ENCODE measurements at places on chromosomes 6 and 20.

- DNase-seq: no peak
Observed at GRCh38 chr6:142406131-142406530, 104.3 kb downstream of the ADGRG6 start.

DNA sequence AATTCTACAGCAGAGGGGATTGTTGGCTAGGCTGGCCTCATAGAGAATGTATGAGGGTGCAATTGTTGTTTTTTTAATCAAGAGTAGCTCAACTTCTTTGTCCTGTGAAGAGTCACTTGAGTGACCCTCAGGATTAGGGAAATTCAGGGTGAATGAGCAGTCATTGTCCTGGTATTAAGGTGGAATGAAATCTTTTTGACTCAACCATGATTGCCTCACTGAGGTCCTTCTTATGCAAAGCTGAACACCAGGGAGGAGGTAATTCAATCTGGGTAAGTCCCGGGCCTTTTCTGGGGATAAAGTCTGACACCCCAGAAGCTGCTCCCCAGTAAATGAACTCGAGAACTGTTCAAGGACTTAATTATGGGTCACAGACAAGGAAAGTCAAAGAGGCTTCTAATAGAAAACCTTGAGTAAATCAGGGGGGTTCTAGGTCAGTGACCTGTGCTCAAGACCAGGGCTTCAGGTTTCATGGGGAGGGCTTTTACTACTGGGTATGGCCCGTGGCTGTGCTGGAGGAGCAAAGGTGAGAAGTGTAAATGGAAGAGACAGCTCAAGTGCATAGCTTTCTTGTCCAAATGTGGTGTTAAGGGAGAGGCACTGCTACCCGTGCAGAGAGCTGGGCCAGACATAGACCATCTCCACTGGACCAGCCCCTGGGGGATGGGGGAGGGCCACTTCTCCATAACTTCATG, 25.3 kb upstream of the ZBTB24 start:
- no peak for DNase-seq

DNA sequence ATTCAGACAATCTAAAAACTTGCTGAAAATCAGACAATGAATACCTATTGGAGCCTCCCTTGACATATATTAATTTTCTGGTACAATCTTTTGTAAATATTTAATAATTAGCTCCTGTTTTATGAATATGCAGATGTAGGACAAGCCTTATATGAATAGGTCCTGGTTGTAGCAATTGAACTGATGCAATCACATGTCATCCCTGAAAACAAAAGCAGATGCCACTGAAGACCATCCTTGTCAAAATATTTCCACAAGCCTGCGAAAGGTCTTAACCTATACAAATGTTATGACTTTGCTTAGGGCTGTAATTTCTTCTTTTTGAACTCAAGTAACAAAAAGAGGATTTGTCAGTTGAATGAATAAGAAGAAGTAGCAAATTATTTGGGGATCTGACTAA, 722.1 kb downstream of the EYS start:
- DNase-seq: no peak

DNA sequence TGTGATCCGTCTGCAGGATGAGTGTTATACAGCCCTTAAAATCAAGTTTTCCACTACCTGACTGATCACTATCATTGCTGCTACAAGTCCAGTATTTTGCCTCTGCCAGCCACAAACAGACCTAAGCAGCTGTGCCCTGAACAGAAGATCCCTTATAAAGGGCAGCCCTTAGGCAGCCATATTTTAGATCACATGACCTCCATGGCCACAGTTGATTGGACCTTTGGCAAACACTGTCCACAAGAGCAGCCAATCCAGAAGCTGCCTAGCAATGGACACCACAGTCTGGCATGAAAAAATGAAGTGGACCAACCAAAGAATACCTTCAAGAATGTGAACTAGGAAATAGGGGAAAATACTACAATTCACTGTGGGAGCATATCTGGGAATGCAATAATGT, 50.8 kb downstream of the MC3R start:
- DNase-seq: no peak

GRCh38 chr6:15690510-15690909, 27.7 kb upstream of the DTNBP1 start:
- DNase-seq: no peak

DNA sequence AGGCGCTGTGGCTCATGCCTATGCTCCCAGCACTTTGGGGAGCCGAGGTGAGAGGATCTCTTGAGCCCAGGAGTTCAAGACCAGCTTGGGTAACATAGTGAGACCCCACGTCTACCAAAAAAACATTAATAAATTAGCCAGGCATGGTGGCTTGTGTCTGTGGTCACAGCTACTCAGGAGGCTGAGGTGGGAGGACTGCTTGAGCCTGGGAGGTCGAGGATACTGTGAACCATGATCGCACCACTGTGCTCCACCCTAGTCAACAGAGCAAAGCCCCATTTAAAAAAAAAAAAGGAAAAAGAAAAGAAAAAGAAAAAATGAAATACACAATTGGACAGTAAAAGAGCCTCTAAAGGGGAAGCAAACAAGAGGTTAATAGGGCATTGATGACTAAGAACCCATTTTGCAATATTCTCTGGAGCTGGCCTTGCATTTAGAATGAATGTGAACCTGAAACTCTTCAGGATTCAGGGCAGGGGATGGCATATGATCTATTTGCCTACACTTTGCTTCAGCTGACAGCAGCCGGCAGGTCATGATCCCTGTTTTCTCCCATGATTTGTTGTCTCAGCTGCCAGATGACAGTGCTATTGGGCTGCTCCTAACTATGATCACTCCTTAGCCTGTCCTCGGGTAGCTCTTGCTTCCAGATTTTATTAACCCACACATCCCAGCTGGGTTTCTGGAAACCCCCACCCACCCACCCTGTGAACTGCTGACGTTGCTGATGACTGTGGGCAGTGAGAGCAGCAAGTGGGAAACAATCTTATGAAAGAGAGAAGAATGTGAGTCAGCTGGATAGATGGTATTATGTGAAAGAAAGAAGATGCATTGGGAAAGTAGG, 83.8 kb upstream of the ELOVL5 start:
- no peak for DNase-seq

DNA sequence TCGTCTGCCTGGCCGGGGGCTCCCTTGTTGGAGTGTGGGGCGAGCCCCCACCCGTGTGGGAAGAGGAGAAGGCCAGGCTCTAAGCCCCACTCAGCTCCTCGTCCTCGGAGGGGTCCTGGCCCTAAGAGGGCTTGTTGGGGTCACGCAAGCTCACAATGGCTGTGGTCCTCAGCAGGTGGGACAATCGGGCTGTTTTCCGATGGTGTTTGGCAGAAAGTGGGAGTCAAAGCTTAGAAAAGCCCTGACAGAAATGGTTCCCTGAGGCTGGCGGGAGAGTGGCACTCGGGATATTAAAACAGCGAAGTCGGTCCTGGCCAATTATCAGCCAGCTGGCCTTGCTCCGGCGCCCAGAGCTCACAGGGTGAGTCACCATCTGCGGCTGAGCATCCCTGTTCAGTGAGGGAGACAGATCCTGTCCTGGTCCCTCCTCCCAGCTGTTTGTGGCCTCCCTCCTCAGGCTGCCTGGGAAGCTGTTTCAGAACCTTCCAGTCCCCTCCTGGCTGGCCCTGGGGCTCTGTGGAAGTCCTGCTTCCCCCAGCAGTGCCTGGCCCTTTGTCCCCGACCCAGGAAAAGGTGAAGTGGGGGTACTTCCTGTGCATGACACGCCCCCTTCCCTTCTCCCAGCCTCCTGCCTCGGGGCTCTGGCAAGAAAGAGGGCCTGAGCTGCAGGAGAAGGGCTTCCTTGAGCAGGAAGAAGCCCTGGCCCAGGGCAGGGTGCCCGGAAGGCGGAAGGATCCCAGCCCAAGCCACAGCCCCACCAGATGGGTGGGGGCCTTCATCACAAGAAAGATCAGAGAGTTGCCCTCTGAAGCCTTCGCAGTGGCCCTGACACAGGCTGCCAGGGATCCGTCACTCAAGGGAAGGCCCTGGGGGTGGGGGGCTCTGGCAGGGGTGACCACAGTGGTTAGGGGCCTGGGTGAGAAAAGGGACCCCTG, 53.6 kb upstream of the BHLHE23 start:
- no peak for DNase-seq

GRCh38 chr6:11785774-11786579, 7.4 kb upstream of the ADTRP start:
- DNase-seq: no peak

DNA sequence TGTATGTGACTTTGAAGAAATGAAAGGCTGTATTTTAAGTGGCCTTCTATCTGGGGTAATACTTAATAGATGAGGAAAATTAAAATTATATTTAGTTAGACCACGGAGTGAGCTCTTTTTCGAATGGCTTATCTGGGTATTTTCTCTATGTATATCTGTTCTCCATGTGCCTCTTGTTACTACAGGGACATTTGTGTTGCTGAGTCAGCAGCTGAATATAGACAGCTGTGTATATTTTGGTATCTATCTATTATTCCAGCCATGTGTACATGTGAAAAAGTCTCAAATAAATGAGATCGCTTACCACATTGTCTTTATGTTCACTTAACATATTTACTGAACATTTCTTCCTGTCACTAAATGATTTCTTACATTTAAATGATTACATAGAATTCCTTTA, 57.2 kb downstream of the TMEM200A start:
- no peak for DNase-seq

DNA sequence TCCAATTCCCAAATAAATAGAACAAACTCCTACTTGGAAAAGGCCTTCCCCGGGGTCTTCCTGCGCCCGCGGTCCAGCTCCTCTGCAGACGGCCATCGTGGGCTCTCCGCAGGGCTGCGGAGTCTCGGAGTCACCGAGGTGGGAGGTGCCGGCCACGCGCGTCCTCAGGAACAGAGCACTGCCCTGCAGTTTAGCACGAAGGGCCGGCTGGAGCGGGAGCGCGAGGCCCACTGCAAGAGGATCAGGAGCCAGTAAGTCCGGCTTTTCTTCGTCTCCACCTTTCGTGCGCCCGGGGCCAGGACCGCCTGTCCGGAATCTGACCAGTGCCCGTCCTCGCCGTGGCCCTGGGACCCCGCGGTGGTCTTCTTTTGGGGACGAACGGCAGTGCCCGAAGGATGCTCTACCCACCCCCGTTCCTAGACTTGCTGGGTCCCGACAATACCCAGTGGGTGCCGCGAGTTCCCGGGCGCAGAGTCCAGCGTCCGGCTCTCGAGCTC, 1.4 kb downstream of the BHLHE23 start:
- DNase-seq: no peak

DNA sequence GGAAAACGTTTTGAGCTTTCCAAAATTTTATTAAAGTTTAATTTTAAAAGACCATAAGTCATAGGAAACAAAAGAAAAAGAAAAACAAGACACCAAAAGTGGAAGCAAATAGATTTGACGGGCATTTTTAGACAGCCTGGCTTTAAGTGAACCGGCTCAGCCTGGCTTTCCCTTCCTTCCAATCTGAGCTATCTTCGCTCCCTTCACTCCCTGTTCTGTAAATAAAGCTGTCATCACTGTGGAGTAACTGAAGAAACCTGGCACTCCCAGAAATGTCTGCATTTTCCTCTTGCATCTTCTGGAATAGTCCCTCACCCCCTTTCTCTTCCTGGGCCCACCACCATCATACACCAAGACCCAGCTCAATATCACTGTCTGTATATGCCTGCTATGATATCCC, 131.9 kb downstream of the IMPG1 start:
- no peak for DNase-seq

GRCh38 chr20:52838510-52839241, 133.5 kb upstream of the TSHZ2 start:
- DNase-seq: no peak

DNA sequence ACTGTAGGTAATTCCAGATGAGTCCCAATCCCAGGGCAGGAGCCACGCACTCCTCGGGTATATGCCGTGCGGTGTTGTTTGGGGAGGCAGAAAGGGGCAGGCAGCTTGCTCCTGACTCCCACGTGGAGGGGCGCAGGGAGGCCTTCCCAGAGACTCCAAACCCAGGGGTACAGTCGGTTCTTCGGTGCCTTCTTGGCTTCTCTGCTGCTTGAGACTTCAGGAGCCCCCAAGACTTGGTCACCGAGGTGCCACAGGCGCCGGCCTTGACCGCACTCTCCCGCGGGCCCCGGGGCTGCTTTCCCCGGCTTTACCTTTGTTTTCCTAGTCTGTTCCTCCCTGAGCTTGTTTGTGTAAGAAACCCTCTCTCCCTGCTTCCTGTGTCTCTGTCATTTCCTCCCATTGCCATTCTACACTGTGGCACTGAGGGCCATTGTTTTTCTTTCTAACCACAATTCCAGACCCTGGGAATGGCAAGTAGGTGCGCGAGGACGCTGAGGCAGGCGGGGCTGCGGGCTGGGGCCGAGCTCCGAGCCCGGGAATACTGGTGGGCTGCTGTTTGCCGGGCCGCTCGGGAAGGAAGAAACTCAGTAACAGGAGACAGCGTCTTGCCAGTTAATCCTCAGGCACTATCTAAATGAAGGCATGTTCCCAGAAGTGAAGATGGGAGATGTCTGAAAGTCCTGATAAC, 215.6 kb upstream of the HEY2 start:
- no peak for DNase-seq

GRCh38 chr20:30376767-30377658, 880.5 kb upstream of the DEFB115 start:
- peak; percentile 77 for DNase-seq

DNA sequence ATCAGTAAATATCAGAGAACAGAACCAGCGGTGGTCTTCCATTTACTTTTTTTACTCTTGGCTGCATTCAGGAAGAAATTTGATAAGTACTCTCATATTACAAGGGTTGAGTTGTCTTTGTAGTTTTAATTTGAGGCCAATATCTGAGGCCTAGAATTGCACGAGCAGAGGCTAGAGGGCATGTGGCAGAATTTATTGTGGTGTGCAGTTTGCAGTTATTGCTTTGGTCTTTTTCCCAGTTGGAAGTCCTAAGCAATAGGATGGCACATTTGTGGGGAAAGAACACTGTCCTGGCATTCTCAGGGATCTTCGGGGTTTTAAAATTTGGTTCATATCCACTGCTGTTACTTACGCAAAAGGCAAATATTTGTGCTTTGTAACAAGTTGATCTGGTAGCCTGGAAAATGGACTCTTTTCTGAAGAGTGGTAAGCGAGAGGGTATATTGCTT, 66.0 kb downstream of the CTNNBL1 start:
- no peak for DNase-seq

DNA sequence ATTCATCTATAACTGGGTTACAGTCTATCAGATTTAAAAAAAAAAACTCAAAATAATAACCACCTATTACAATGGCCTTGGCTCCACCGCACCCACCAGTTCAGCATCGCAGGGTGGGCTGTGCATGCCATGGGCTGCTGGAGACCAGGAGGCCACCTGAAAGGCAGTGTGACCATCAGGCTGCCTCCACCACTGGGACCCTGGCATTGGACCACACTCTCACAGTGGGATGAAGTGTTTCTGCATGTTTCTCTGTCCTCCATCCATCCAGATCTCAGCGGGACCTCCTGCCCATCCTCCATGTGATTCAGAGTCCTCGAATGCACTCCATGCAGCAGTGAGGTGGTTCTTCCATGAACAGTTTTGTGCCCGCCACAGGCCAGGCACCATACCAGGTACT, 206.1 kb upstream of the CST7 start:
- DNase-seq: no peak

GRCh38 chr20:6311841-6312655, 189.2 kb upstream of the FERMT1 start:
- DNase-seq: no peak

DNA sequence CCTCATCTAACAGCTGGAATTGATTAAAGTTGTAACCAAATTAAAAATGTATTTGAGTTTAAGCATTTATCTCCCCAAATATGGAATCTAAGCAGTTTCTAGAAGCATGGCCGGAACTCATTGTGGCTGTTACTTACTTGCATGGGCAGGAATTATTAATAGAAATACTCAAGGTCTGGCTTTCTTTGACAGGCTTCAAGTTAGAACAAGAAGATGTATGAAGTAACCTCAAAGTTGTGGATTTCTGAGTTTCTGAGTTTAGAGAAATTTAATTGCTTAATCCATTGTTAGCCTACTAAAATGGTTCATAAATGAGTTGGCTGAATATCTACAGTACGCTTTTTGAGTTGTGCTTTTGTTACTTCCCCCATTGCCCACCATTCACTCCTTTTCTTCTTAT, 7.7 kb downstream of the CARMIL1 start:
- no peak for DNase-seq

Data from stimulated activated CD8-positive, alpha-beta memory T cell treated with anti-CD3 and anti-CD28 coated beads, Interleukin-15, amount 100 ng/mL, for 1 hour (primary cell).